Right ventricle myocardium superior (tissue), 1 donor: ENCODE measurements at places on chromosomes 5 and 9. TPM values are rescaled to one million over a fixed set of nuclear protein-coding genes. Genes with fewer than 3 reads are reported as not detected.

DNA sequence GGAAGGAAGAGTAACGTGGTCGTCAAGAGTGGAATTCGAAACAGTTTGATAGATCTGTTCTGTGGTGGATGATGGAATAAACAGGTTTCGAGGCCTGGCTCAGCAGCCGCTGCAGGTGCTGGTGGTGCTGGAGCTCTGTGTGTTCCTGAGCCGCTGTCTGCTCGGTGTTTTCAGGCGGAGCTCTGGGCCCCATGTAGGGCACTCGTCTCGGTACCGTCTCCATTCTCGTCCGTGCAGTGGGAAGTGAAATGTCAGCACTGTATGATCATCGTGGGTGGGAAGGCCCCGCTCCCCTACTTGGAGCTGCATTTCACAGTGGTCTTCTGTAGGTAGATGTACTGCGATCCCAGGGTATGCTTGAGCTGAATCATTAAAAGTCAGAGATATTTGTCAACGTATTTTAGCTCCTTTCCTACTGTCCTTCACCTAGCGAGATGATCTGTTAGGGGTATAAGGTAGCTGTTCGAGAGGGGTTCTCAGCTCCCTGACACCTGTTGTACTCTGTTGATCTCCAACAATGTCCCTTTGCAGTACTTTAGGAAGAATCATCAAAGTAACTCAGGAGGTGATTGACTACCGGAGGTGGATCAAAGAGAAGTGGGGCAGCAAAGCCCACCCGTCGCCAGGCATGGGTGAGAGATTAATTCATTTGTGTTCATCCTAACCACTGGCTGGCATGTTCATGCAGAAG lies 35.9 kb downstream of the TENT4A start:
- DNase-seq, result no peak

The AIF1L gene
- 22.8 TPM for total RNA-seq

The ENG gene
- total RNA-seq, result 118 TPM

The ZNF484 gene
- total RNA-seq, result 4.0 TPM

DNA sequence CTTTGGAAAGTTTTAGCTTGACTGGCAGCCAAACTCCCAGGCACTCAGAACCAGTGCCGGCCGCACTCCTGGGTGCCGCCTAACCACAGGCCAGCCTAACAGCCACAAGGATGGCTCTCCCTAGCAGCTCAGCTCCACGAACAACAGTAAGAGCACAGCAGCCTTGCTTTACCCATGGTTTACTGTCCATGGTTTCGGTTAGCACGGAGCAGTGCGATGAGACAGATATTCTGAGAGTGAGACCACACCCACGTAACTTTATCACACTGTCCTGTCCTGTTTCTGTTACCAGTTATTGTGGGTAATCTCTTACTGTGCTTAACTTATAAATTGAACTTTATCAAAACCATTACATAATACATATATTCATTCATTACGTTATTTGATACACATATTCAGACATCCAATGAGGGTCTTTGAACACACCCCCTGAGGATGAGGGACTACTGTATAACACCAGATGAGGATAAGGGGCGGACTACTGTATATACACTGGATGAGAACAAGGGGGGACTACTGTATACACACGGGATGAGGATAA lies 12.4 kb downstream of the CLPTM1L start:
- DNase-seq, result no peak

DNA sequence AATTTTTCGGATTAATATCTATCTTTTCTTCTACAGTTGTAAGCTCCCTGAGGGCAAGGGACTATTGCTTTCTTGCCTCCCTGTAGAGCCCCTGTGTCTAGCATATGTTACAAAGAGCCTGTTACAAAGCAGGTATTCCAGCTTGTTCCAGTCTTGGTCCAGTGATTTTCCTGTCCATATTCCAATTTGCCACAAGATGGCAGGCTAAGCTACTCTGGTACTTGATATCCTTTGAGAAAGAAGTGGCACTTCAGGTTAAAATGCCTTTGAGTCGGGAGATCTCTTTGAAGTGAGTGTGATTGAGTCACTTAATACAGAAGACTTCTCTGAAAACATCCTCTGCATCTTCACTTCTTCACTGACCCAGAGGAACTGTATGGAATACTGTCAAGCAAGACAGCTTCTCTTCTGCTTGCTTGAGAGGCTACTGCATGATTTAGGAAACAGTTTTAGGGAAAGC lies 24.5 kb downstream of the CAVIN4 start:
- no peak for DNase-seq

DNA sequence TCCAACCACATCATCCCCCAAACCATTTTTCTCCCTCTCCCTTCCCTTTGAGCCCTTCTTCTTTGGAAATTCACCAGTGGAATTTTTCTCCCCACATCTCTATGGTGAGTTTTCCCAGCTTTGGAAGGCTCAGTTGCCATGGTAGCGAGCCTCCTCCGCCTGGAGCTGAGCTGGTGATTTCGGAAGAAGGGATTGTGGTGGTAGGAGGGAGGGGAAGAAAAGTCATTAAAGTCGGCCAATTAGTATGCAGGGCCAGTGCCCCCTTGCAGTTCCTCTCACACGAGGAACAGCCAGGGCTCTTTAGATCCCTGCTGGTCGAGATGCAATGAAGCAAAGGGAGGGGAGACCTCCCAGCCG lies 322.0 kb downstream of the NTRK2 start:
- no peak for DNase-seq

The INSL4 gene
- total RNA-seq, result not detected
